Bone marrow (tissue), 2 donors: ENCODE measurements at places on chromosomes 4 and X.
A peak's percentile ranks its signal among the peaks of the same experiment; 100 is the strongest.

- no peak for DNase-seq
These were observed 15.2 kb upstream of the CXCL2 start for GRCh38 chr4:74114234-74114633.

DNA sequence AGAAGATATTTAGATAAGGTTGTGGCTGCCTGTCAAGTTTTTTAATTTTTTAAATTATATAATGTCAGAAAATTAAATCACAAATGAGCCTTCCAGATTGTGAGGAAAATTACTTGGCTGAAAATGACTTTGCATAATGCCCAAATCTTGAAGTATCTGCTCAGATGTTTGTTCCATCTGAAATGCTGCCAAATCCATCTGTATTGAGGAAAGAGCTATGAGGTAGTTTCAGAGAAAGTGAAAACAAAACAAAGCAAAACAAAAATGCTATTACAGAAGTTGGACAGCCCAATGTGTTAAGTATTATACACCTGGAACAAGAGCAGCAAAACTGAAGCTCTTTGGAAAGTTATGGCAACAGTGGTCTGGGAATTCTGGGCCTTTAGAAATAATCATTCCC lies 23.3 kb upstream of the GUCY1B1 start:
- DNase-seq, result no peak

DNA sequence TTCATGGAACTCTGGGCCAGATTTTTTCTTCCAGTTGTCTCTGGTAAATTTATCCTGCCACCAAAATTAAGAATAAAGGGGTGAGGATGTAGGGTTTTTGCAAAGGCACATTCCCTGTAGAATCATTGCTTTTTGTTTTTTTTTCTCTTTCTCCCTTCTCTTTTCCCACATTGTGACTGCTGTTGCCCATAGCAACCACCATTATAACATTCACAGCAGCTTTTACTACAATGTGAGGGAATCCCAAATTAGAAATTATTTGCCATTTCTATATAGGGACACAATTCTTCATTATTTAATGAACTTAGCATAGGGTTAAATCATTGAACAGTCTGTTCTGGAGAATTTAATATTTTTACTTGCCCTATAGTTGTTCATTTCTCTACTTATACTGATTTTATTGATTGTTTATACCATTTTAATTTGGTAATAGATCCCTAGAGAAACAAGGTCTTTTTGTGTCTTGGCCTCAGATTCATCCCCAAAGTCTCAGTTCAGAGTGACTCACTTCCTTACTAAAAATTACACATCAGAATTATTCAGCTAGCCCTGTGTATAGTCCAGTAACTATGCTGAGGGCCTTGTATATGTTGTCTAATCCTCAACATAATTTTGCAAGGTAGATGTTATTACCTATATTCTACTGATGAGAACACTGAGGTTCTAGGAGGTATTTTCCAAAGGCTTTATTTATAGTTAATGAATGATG lies 80.8 kb upstream of the ANK2 start:
- no peak for DNase-seq

DNA sequence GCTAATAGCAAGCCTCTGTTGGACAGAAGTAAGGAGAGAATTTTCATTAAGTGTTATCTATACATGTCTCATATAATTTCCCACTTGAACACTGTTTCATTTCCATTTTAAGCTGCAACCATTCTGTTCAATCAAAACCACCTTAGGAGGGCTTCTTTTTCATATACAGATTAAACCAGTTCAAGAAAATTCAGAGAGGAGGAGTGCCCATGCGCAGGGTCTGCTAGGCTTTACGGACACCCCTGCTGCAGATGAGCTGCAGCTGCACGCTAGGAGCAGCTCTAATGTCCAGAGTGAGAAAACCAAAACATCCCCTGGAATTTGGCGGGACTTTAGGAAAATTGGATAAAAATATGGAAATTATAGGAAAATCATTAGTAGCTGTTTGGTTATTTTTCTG lies 541.0 kb downstream of the SPRY1 start:
- DNase-seq, result no peak

- DNase-seq, result no peak
These were observed 2.0 kb upstream of the CXorf66 start for GRCh38 chrX:139967300-139967699.

- DNase-seq, result no peak
These were observed 220.7 kb downstream of the HS6ST2 start for GRCh38 chrX:132737743-132738142.

DNA sequence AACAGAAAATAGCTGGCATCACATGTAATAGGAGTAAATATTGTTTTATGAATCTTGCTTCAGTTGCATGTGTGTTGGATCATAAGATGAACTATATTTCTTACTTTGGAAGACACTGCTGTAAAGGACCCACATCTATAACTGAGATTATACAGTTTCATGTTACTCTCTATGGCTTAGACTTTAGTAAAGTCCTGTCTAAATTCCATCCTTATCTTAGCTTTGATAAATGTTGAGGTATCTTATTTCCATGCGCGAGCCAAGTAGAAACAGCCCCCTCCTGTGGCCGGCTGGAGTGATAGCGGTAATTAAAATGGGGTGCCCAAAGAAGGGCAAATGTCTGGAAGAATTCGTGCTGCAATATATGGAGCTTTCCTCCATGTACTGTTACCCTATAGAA lies 43.0 kb downstream of the CCDC158 start:
- DNase-seq, result no peak

DNA sequence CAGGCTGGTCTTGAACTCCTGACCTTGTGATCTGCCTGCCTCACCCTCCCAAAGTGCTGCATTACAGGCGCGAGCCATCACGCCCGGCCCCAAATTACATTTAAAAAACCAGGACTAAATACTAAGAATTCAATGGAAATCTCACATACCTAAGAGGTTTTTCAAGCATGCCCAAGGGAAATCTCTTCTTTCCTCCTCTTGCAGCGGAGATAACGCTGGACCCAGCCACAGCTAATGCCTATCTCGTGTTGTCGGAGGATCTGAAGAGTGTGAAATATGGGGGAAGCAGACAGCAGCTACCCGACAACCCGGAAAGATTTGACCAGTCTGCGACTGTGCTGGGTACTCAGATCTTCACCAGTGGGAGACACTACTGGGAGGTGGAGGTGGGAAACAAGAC lies 7.4 kb downstream of the TRIML1 start:
- no peak for DNase-seq

DNA sequence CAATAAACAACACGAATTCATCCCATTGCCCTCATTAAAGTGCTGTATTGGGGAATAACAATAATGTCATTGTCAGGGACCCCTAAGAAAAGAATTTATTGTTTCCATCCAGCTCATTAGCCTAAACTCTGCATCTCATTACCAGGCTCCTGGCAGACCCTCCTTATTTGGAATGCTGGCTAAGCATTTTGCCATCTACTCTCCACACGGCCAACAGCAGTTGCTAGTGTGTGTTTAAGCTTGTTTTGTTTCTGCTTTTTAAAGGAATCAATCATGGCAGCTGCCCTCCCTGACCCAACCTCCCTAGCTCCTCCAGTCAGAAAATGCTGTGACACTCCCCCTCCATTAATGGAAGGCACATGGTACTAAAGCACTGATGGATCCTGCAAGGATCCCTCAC lies 43.5 kb downstream of the GATB start:
- no peak for DNase-seq

DNA sequence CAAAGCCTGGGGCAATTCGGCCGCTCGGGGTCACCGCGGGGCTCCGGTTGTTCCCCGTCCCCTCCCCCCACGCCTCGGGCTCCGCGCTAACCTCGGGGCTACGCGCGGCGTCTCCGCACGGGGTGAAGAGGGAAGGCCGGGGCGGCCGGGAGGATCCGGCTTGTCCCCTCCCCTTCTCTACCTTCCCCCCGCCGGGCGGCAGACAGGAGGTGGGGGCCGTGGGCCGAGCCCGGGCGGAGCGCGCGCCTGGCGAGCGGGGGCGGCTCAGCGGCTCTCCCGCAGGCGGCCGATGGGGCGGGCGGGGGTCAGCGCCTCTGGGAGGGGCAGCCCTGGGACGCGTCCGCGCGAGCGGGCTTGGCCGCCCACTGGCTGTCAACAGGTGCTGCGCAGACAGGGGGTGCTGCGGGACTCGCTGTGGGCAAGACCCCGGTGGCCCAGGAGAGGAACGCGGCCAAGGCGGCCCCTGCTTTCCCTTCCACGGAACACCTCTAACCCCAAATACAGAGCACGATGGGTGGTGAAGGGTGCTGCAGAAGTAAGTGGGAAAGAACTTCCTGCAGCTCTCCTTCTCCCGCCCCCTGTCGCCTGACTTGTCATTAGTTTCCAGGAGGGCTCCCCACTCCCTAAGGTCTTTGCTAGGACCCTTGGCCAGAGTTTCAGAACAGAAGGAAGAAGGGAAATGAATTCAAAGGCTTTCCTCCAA lies at the start of gene PDGFC:
PDGFC (minus strand) TSS at position 124 of the 703 bp plus-strand sequence. CDS start 896 bp downstream, outside the sequence.
- peak; percentile 58 for DNase-seq

DNA sequence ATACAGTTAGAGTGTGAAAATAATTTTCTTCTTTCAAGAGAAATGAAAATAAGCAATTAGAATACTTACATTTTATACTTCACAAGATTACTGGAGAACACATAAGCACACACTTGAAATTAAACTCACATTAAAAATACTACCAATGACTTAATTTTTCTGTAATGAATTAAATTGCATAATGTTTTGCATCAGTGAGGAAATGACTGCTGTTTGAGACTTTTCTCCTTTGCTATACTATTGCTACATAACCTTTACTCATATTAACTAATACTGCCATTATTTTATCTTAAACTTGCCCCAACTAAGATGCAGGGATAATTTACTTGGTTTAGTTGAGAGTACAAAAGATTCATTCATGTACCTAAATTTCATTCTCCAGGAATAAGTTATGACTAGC lies 590.9 kb downstream of the ARAP2 start:
- no peak for DNase-seq

GRCh38 chr4:38842994-38843393 lies 13.6 kb downstream of the TLR6 start:
- no peak for DNase-seq

GRCh38 chr4:182328505-182328904 lies 85.3 kb downstream of the TENM3 start:
- DNase-seq, result no peak
